ENCODE measurements at places on chromosomes 12 and 14.

- no peak for DNase-seq
These were observed 141.9 kb upstream of the PLEKHG7 start for GRCh38 chr12:92560713-92561542.

DNA sequence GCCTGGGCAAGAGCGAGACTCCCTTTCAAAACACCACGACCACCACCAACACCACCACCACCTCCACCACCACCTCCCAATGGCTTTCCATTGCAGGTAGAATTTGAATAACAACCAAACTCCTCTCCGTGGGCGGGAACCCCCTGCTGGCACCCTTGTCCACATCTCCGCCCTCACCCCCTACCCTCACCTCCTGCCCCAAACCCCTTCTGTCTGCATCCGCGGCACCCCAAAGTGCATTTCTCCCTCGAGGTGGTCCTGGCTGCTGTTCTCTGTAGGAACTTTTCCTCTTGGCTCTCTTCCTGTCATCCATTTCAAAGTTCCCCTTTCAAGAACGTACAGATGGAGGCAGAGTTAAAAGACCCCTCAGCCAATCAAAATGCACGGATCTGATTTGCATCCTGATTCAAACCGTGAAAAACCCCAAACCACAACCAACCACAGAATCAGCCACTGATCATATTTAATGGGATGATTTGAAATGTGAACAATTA, 3.8 kb downstream of the SDSL start:
- no peak for DNase-seq

- DNase-seq, result no peak
These were observed 753.3 kb downstream of the SLC6A15 start for GRCh38 chr12:84159260-84159659.

GRCh38 chr12:26869104-26869494, 36.1 kb upstream of the ITPR2 start:
- DNase-seq, result no peak

GRCh38 chr12:120546050-120546386, 11.9 kb downstream of the RNF10 start:
- DNase-seq, result no peak

- DNase-seq, result no peak
These were observed 1035.6 kb downstream of the VRK1 start for GRCh38 chr14:97832776-97833175.

DNA sequence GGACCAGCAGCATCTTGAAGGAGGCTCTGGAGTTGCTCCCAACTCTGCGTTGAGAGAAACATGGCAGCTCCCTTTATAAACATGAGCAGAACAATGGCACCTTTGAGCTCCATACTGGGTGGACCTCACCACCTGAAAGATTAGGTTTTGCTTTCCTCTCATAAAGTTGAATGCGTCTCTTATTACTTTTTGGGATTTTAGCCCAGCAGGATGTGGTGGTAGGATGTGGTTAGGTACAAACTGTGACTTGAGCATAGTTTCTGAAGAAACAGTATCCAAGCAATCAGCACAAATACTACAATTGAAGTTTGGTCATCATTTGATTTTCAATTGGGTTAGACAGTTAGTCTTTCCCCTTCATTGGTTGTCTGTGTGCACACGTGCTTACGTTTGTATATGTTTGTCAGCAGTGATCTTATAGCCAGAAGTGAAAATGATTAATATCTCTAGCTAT, at the start of gene PRR4:
Gene PRR4 (minus strand): TSS at position 51 of the 454 bp plus-strand sequence. CDS start 38 bp downstream, at position 13.
- DNase-seq, result no peak

DNA sequence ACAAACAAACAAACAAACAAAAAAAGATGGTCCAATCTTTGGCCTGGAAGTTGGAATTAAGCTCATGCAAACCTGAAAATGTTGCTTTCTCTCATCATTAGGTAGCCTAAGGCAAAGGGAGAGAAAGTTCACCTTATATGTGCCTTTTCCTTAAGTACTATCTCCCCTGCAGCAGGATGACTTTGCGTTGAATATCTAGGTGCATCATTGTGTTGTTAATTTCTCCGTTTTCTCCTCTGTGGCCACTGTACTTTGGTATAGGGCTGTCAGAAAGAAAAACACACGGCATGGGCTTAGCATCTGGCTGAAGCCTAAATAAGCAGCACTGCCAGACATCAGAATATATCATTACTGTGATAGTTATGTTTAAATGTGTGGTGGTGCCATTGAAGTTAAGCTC, 345.5 kb downstream of the BCAT1 start:
- DNase-seq, result no peak

GRCh38 chr14:68624541-68625220, 168.2 kb downstream of the ZFP36L1 start:
- no peak for DNase-seq

DNA sequence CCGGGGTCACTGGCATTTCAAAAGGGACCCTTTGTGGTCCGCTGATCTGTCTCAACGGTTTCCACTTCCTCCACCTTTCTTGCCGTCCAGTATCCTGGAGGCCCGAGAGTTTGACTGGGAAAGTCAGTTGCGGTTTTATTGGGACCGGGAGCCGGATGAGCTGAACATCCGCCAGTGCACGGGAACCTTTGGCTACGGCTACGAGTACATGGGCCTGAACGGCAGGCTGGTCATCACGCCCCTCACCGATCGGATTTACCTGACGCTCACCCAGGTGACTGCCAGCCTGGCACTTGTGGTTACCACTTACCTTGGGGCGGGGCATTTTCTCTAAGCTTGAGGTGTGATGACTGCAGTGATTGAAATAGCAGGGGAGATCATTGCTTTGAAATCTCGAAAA, 83.8 kb downstream of the DNAH10 start:
- no peak for DNase-seq

GRCh38 chr14:101552786-101553231, 8.5 kb upstream of the DIO3 start:
- no peak for DNase-seq

- no peak for DNase-seq
These were observed 83.0 kb downstream of the AKAP6 start for GRCh38 chr14:32412103-32412502.

DNA sequence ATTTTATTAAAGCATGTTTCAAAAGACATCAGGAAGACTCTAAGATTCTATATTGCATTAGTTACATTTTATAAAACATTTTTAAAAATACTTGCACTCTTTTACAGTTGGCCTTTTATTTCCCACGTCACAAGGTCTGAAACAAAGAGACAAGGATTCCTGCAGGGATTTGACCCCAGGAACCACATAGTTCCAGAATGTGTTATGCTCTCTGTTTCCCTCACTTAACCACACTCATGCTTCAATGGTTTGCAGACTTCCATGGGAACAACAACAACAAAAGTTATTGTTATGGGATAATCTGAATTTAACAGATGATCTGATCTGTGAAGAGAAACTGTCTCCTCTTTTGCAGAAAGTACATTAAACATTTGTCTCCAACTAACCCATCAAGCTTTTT, 104.3 kb upstream of the PPFIA2 start:
- no peak for DNase-seq

DNA sequence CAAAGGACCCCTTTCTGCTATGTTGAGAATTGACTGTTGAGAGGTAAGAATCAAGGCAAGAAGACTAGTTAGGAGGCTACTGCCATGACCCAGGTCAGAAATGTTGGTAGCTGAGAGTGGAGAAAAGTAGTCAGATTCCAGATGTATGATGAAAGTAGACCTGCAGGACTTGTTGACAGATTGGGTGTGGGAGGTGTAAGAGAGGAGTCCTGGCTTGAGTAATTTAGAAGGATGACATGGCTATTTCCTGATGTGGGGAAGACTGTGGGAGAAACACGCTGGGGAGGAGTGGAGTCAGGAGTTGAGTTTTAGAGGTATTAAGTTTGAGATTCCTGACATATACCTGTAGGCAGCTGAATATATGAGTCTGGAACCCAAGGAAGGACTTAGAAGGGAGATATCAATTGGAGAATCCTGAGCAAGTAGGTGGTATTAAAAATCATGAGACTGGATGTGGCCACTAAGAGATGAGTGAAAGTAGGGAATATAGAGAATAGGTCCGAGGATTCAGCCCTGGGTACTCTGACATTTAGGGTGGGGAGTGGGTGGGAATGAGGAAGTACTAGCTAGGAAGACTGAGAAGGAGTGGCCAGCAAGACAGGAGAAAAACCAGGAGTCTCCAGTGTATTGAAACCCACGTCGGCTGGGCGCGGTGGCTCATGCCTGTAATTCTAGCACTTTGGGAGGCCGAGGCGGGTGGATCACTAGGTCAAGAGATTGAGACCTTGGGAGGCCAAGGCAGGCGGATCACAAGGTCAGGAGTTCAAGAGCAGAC, 12.6 kb upstream of the DDX47 start:
- no peak for DNase-seq

- DNase-seq, result no peak
These were observed 240.7 kb upstream of the PLEKHG7 start for GRCh38 chr12:92462049-92462448.

GRCh38 chr12:42631513-42631912, 42.0 kb upstream of the PRICKLE1 start:
- no peak for DNase-seq

DNA sequence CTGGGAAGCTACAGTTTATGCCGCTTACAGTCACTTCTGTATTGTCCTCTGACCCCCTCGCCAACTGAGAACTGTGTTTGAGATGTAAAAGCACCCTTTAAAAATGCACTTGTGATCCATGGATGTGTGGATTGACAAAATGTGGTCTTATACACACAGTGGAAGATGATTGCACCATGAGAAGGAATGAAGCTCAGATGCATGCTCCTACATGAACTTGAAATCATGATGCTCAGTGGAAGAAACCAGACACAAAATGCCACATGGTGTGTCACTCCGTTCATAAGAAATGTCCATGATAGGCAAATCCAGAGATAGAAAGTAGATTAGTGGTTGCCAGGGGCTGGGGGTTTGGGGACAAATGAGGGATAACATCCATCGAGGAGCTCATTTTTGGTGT, 58.0 kb downstream of the PITPNM2 start:
- no peak for DNase-seq

GRCh38 chr12:11014234-11014633, 8.2 kb downstream of the TAS2R19 start:
- no peak for DNase-seq

DNA sequence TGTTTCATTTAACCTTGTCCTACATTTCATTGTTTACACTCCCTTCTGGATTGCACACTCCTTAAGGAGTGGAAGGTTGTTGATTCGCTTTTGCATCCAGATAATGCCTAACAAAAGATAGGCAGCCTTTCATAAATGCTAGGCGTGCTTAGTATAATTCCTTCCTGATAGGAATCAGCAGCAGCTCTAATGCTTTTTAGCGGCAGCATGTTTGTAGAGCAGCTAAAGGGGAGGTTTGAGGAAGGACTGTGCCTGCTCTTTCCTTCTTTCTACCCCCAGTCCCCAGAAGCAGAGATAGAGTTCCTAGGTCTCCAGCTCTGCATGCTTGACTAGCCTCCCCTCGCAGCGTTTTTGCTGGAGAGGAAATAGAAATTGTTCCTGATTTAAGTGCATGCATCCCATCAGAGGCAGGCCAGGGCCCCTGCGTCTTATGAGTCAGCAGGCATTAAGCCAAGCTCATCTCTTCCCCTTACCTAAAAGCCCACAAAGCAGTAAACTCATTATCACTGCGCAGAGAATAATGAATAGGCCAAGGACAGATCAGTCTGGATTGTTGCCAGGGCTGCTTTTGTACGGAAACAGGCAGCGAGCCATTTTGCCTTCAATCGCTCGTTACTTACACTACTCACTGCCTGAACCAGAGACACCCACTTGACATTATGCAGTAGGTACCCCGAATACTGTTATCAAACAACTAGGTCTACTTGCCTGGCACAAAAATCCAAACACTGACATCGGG, 14.0 kb upstream of the TBPL2 start:
- no peak for DNase-seq

DNA sequence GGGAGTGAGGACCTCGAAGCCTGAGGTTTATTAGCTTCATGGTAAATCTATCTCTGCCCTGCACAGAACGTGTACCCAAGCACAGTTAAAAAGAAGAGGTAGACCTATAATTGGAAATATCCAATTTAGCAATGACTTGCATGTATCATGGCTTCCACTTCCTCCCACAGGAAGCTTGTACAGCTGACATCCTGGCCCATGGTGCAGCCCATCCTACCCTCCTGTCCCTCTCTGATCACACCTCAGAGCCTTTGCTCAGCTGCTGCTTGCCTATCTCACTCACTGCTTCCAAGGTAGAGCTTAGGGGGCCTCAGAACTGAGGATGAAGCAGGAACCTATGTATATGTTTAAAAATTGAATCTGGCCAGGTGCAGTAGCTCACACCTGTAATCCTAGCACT, 4.3 kb upstream of the BCDIN3D start:
- no peak for DNase-seq

GRCh38 chr14:81273961-81274575, 53.3 kb upstream of the GTF2A1 start:
- DNase-seq, result no peak

Data from stimulated activated CD8-positive, alpha-beta memory T cell treated with anti-CD3 and anti-CD28 coated beads, Interleukin-4, amount 100 ng/mL, for 48 hours (primary cell).